ENCODE measurements at places on chromosomes 2 and 18. TPM values are rescaled to one million over a fixed set of nuclear protein-coding genes. Genes with fewer than 3 reads are reported as not detected.

- DNase-seq, result no peak
Measured at GRCh38 chr2:55604027-55604565, 13.3 kb downstream of the PPP4R3B start.

DNA sequence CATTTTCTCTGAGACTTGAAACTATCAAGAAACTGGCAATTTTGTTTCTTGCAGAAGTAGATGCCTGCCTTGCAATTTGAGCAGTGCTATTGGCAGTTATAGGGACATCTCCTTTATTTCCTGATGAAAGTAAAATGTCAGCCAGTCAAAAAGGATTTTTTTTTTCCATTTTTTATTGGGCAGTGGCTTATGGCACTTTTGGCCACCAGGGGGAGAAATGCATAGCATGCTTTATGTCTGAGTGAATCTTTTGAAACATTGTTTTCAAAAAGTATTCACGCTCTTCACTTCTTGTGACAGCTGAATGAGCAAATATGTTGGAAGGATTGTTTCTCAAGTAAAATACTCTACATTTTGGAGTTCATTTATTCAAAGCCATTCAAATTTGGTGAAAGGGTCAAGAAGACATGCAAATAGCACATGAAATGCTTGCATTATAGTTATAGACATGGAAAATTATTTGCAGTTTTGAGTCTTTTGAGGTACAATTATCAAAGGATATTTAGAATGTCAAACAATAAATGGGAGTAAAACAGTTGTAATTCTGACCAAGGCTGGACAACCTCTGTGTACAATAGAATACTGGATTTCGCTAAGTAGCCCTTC is 491.0 kb downstream of the CDH2 start:
- DNase-seq, result peak; percentile 53

- DNase-seq, result peak; percentile 85
Measured at GRCh38 chr2:29697715-29698114, 223.7 kb downstream of the ALK start.

DNA sequence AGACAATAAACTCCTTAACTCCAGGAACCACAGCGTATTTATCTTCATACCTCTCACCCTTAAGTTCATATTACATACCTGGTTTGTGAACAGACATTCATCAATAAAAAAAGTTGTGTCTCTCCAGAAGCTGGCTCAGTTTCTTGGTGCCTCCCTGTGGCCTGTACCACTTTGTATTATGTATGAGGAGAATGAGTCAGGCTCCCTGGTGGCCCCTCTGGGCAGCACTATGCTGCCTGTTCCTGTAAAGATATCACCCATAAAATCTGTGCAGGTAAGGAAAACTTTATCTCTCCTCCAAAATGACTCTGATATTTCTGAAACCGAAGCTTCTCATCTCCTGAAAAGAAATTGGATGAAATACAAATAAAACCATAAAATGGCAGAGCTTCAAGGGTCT is 198.4 kb upstream of the NT5C1B start:
- no peak for DNase-seq

DNA sequence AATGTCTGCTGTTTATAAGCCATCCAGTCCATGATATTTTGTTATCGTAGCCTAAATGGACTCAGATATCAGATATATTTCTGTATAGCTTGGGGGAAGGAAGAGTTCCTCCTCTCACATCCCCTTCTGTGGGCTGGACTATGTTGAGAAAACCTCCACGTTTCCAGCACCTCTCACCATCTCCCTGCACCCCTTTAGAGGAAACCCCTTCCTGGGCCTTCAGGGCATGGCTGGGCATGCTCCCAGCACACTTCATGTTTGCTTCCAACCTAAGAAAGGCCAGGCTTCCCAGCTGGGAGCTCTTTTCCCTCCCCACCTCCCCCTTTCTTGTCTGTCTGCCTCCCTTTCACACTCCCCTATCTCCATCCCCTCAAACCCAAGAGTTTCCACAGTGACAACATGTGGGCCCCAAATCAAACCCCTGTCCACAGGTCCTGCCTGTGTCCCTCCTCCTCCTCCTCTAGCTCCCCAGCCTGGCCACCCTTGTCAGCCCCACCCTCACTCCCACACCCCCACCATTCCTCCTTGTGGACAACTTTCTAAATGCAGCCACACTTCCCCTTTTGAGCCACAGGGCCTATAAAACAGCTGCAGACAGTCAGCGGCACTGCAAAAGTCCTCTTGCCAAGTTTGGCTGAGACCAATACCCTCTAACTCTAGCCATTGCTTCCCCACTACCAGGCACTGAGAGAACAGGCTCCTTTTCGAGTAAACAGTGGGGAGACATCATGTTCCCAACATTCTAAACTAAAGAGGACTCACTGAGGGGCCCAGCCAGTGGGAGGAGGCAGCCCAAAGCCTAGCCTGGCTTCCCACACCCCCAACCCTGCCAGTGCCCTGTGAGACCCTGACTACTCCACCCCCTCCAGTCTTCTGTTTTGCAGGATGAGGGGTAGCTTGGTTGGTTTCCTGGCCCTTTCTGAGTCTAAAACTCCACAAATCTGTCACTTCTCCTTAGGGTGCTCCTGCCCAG is 120.5 kb downstream of the ZFP36L2 start:
- DNase-seq, result peak; percentile 87

- no peak for DNase-seq
Measured at GRCh38 chr2:19207452-19207851, 151.0 kb downstream of the OSR1 start.

- DNase-seq, result no peak
Measured at GRCh38 chr2:61042807-61043206, 22.9 kb upstream of the SANBR start.

GRCh38 chr18:40041951-40042350 is 1913.1 kb upstream of the PIK3C3 start:
- DNase-seq, result no peak

DNA sequence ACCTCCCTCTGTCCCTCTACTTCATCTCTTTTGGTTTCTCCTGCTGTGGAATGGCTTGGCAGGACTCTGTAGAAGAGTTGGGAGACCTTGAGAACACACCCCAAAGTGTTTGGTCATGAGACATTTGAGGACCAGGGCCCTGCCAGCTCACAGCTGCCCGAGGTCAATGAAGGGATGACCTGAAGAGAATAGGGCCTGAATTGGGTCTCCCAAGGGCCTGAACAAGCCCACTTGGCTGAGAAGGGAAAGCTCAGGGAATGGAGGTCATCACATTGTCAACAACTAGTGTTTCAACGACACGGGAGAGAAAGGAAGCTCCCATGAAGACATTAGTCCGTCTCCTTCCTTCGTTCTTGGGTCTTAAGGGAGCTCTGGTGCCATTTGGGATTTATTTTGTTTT is 52.8 kb downstream of the TTC32 start:
- DNase-seq, result no peak

DNA sequence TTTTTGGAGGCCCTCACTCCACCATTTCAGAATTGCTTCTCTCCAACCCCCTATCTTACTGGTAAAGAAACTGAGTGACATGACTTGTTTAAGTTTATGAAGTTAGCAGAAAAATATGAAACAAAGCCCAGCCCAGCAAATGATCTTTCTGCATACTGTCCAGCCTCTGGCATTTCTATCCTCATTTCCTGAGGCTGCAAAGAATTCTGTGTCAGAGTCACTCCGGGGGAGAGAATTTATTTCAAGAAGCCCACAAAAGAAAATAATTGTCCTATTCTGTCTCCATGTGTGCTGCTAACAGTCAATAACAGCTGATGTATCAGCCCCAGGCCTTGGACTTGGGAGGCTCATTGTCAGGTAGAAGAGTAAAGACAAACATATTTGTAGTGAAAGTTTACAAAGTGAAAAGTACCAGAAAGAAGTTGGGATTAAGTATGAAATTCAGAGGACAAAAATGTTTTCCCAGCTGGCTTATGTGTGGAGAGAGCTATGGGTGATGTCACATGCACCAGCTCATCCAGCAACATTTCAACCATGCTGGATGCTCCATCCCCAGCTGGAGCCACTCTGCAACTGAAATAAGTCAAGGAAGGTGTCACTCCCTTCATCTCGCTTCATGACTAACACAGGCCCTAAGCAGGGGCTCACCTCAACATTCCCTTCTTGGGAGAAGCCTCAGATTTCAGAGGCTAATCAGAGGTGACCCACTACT is 42.3 kb downstream of the TRABD2A start:
- no peak for DNase-seq

DNA sequence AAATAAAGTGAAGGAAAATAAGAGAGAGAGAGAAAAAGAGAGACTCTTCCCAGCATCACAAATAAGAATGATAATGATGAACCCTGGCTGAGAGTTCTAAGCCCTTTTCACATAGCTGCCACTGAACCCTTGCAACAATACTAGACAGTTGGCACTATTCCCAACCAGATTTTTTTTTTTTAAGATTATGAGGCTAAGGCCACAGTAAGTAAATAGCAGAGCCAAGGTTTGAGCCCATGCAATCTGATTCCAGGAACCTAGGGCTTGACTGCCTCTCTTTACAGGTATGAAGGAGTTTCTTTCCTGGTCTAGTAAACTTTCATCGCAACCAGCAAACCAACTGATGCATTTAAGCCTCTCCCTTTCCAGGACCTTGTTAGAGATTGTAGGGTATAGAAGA is 424.6 kb downstream of the NCKAP5 start:
- no peak for DNase-seq

DNA sequence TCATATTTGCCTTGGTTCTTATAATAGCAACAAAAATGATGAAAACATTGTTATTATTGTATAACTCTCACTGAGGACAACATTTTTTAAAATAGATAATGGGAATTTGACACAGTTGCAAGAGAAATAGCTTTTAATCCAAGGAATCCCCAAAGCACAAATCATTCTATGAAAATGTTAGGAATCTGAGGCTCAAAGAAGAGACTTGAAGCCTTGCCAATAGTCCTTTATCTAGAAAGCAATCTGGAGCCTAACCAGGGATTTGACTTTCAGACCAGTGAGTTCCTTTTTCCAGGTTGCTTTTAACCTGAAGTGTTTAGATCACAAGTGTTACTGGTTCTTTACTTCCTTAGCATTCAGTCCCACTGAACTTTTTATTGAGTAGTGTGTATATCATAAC is 574.5 kb upstream of the ZEB2 start:
- DNase-seq, result peak; percentile 56

GRCh38 chr2:241063587-241063986 is 38.5 kb downstream of the MTERF4 start:
- DNase-seq, result no peak

DNA sequence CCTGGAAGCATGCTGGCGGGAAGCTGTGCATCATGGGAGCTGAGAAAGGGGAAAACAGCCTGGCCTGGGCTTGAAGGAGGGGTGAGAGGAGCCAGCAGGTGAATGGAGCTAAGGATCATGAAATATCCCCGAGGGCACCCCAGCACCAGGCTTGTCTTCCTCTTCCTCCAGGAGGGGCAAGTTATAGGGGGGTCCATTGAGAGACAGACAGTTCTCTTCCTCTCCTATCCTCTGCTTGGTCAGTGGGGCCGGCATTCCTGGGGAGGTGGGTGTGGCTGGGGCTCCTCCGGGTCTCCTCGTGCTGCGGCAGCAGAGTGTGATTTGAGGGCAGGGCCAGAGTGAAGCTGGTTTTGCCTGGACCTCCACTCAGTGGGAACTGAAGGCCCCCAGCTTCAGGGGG is 78.9 kb downstream of the LIPG start:
- DNase-seq, result no peak

- no peak for DNase-seq
Measured at GRCh38 chr18:73895701-73896100, 251.9 kb downstream of the FBXO15 start.

DNA sequence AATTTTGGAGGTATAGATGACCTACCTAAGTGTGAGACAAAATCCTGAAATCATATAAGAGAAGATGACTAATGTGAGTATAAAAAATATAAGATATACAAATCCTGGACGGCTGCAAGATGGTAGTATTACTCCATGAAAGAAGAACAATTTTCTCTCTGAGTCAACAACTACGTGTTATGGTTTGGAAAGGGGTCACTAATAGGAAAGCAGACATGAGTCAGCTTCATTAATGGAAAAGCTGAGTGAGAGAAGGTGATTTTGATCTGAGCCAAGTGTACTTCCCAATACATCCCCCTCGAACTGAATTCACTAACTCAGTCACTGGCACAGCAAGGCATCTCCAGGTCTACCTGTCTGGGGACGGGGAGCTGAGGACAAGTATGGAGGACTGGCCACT is 20.1 kb upstream of the SELENOI start:
- no peak for DNase-seq

Gene PTH2R
- 0.18 TPM for polyA plus RNA-seq

Gene CTAGE1
- not detected for polyA plus RNA-seq

Gene GRB14
- 1.5 TPM for polyA plus RNA-seq

Gene GPR45
- polyA plus RNA-seq, result 0.13 TPM

Gene RGPD4
- polyA plus RNA-seq, result 0.04 TPM

Gene FSHR
- 0.29 TPM for polyA plus RNA-seq

Gene MEP1B
- polyA plus RNA-seq, result not detected
